ENCODE measurements at places on chromosomes 6 and 20.

GRCh38 chr6:117167520-117168271, 97.7 kb upstream of the VGLL2 start:
- DNase-seq = no peak

DNA sequence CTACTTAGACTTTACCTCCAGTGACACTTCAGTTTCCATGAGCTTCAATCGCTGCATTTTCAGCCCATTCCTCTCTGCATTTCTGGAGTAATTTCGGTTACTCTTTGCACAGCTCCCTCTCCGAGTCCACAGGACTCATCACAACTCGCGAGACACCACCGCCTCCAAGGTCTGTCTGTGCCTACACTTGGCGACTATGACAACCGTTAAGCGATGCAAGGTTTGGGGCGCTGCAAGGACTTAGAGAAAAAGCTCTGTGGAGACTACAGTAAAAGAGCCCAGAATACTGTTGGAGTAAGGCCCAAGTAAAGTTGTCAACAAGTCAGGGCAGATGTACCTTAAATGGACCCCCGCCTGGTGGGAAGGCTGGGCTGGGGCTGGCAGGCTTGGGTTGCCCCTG, 95.7 kb upstream of the RPS6KA2 start:
- no peak for DNase-seq

GRCh38 chr20:7859356-7859802, 80.9 kb downstream of the HAO1 start:
- no peak for DNase-seq

DNA sequence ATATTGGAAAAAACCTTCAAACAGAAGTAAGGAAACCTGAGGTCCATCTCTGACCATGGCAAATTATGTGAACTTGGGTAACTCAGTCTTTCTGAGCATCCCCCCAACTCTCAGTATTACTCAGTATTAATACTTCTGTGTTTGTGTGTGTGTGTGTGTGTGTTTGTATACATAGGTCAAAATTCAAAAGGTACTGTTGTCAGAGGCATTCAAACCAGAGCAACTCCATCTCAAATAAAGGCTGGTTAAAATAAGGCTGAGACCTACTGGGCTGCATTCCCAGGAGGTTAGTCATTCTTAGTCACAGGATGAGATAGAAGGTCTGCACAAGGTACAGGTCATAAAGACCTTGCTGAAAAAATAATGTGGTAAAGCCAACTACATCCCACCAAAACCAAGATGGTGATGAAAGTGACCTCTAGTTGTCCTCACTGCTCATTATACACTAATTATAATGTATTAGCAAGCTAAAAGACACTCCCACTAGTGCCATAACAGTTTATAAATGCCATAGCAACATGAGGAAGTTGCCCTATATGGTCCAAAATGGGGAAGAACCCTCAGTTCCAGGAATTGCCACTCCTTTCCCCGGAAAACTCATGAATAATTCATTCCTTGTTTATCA, 33.3 kb upstream of the SLC22A16 start:
- no peak for DNase-seq

- DNase-seq = no peak
These were observed 72.2 kb downstream of the PLCB4 start for GRCh38 chr20:9141070-9141469.

GRCh38 chr6:38483526-38483925, 156.2 kb downstream of the BTBD9 start:
- no peak for DNase-seq

DNA sequence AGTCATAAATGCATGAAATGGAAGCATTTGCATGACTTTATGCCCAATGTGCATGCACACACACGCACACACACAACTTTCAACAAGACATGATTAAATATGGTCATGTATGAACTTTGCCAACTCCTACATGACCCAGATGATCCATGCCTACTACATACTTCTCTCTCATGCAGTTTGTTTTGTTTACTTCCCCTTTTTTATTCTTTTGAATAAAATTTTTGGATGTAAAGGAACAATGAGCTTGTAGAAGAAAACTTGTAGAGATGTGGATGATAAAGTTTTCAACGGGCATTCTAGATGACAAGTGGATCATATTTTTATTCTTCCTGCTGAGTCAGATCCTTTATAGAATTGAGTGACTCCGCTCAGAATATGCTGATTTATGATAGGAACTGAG, 50.8 kb upstream of the AIG1 start:
- no peak for DNase-seq

DNA sequence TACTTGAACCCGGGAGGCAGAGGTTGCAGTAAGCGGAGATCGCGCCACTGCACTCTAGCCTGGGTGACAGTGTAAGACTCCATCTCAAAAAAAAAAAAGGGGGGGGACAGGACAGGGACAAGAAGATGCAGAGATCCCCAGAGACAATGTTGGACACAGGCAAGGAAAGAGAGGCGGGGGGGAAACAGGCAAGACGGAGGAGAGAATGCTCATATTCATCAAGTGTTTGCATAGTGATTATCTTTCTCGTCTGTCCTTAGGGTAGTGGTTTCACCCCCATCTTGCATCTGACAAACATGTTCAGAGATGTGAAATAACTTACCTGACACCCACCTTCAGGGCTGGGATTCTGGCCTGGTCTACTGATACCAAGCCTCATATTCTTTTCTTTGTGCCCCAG, 29.0 kb downstream of the CHMP4B start:
- DNase-seq = no peak

DNA sequence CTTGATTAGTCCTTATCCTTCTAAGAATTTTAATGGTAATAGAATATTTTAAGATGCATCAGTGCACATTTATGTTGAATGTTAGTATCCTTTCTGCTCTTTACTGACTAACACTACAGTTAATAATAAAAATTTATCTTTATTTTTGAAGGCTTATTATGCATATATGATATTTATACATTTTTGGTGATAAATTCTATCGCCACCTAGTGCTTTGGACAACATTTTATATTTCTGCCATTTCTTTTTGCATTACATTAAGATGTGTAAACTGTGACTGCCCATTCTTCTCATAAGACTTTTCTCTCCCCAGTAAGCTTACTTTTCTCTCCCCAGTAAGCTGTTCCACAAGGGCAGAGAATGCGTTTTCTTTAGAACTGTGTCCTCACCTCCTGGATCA, 252.3 kb downstream of the GRIK2 start:
- no peak for DNase-seq

DNA sequence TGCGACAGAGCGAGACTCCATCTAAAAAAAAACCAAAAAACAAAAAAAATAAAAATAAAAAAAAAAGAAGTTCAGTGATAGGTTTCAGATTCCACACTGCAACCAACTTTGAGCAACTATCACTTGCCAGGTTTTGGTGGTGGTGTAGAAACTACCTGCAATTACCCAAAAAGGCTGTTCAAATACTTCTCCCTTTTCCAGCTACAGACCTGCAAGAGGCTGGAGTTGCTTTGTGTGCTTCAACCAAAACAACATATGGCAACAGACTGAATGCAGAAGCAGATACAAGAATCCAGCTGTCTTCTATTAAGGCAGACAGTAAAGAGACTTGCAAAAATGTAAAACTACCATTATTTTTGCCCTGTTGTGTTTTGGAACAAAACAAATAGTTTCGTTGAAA, 9.3 kb upstream of the BCAS1 start:
- no peak for DNase-seq

DNA sequence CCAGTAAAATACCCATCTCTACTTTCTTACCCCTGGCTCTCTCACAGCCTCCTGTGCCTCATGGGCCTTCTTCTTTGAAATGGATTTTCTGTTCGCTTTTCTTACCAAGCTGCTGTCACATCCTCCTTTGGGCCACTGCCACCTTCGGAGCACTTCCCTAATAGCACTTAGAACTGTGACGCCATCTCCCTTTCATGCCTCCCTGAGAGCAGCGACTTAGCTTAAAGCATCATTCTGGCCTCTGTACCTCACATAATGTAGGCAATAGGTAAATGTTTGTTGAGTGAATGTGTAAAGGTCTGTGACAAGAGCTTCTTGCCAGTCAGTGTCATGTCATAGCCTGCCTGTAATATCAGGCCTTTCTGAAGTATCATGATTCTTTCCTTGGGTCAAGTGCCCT, 78.8 kb downstream of the ADGRG6 start:
- DNase-seq = no peak

- no peak for DNase-seq
These were observed 255.7 kb upstream of the SUPT3H start for GRCh38 chr6:45633272-45633908.

- DNase-seq = no peak
These were observed 77.6 kb upstream of the PTPRK start for GRCh38 chr6:128597956-128598355.

DNA sequence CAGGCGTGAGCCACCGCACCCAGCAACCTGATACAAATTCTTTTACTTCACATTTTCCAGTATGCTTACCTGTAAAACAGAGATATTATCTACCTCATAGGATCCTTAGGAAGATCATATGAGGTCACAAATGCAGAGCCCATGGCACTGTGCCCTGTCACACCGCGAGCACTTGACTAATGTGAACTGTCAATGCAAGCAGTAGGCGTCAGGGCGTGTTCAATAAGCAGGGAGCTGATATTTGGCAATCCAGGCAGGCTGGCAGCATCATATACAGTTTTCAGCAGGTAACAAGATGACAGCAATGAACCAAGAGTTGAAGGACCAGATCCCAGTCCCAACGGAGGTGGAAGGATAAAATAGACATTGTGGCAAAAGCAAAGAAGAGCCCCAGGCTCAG, 14.6 kb upstream of the ARID1B start:
- no peak for DNase-seq

GRCh38 chr6:131167773-131168172, 32.5 kb downstream of the AKAP7 start:
- DNase-seq = no peak

DNA sequence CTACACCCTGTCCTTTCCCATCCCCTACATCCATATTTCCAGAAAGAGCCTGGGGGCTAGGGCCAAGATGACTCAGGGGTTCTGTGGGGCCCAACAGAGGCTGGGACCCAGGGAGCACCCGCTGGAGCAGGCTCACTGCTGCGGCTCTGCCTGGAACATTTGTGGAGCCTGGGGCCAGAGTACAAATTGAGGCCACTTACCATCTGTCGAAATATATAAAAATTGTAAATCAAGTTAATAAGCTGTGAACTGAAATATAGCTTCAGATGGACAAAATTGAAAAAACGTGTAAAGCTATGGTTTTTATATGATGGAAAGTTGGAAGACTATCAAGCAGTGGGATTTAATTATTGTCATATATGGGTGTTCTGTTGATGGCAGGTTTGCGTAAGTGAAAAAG, 82.9 kb upstream of the ATXN1 start:
- DNase-seq = no peak

- DNase-seq = no peak
These were observed 18.1 kb upstream of the SIRPA start for GRCh38 chr20:1876975-1877608.

GRCh38 chr20:48706710-48707365, 121.0 kb downstream of the PREX1 start:
- no peak for DNase-seq

GRCh38 chr6:36230371-36230770, 33.8 kb downstream of the BRPF3 start:
- no peak for DNase-seq

DNA sequence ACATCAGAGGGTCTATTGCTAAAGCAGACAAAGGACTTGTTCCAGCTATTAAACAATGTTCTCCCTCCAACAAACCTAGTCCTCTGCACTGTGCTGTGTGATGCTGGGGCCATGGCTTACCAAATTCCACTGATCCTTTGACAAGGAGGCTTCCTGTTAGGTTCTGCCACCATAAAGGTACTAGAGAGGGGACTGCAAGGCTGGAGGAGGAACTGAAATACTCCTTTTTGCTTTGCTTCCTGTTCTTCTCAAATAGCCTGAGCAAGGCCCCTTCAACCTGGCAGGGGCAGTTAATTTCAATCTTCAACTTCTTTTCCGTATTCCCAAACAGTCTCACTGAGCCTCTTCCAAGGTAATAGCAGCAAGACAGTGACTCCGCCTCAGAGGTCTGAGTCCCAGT, 286.4 kb upstream of the IRAK1BP1 start:
- no peak for DNase-seq

DNA sequence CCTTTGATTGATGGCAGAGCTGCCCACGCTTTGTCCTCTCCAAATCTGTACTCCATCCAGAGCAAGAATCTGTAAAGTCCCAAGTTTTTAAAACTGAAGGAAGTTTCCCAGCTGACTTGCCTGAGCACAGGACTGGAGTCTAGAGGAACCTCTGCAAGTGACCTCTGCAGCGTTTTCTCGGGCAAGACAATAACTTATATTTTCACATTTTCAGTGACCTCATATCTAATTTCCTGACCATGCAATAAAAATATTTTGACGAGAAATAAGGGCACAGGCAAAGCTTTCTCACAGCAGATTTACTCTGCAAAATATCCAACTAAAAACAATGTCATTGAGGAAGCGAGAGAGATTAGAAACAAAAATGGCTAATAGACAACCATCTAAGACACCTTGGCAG, 185.5 kb upstream of the SNX9 start:
- no peak for DNase-seq

GRCh38 chr20:51084593-51085377, 61.9 kb upstream of the KCNG1 start:
- DNase-seq = no peak

DNA sequence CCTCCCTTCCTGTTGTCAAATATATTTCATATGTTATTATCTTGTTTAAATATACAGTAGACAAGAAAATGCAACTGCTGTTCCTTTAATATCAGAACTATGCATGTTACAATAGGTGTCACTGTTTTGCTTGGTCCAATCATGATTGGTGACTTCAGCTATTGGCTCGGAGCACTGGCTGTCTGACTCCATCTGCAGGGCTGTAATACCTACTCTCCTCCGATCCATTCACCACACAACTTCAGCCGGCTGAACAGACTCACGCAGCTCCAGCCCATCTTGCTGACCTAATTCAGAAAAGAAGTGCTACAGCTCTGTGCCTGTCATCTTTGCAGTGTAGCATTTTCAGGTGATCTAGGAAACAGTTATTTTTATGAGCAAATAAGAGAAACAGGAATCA, at the start of gene BTBD3:
Gene BTBD3, plus strand, starts transcription at position 231 of the 400 bp plus-strand sequence. CDS start 383 bp downstream, outside the sequence.
- DNase-seq = no peak

GRCh38 chr6:100620085-100620840, 155.5 kb upstream of the SIM1 start:
- no peak for DNase-seq

DNA sequence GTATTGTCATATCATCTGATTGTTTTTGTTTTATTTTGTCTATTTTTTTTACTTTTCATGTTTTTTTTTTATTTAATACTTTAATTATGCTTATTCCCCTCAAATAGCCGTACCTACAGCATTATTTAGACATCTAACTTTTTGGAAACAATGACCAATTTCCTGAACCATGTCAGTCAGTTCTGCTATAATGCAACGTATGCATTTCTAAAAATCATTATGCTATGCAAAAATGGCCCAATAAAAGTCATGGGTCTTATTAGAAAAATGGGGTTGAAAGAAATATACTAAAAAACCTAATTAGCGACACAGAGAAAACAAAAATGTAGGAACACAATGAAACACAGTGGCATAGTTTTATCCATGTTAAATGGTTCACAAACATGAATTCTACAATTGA, 1454.7 kb downstream of the GRIK2 start:
- DNase-seq = no peak

- DNase-seq = no peak
These were observed 125.3 kb upstream of the SPACA1 start for GRCh38 chr6:87922196-87922946.

All from T-helper 2 cell (primary cell).